ENCODE measurements at places on chromosomes 1 and 21. TPM values are rescaled to one million over a fixed set of nuclear protein-coding genes. Genes with fewer than 3 reads are reported as not detected.

GRCh38 chr1:186781730-186782129 is 47.0 kb upstream of the PLA2G4A start:
- DNase-seq = no peak

DNA sequence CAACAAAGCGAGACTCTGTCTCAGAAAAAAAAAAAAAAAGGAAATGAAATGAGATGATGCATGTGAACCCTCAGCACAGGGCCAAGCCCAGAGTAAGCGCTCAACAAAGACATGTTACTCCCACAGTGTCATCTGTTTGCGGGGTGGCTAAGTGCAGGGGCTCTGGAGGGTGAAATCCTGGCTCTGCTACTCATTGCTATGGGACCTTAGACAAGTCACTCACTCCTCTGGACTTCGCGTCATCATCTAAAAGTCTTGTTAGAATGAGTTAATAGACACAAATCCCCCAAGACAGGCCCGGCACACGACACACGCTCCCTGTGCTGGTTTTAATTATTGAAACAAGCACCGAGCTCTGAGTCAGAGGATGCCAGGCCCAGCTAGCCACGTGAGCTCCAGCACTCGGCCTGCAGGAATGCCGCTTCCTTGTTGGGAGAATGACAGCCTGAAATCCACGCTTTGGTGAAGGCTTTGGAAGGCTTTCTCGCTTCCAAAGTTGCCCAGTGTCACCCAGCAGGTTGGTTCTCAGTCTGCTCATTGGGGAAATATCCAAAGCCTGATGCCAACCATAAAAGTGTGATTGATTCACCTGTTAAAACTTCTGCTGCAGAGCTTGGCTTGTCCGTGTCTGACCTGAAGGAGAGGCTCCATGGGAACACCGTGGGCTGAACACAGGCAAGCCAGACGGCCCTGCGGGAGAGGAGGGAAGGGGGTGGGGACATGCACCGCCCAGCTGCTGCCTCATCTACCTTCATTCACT is 36.7 kb upstream of the TARDBP start:
- no peak for DNase-seq

Gene DDR2
- 6.4 TPM for total RNA-seq

GRCh38 chr1:85612704-85613361 is 32.3 kb downstream of the CCN1 start:
- DNase-seq = no peak

GRCh38 chr1:11505591-11506538 is 26.9 kb downstream of the DISP3 start:
- no peak for DNase-seq

- DNase-seq = no peak
These were observed 169.8 kb downstream of the C1orf21 start for GRCh38 chr1:184556665-184557064.

- DNase-seq = no peak
These were observed 29.6 kb downstream of the CHI3L2 start for GRCh38 chr1:111256988-111257658.

Gene BGLAP
- 0.75 TPM for total RNA-seq

GRCh38 chr1:76083189-76083588 is 8.6 kb downstream of the ST6GALNAC3 start:
- no peak for DNase-seq

GRCh38 chr1:180527101-180527669 is 24.8 kb upstream of the ACBD6 start:
- no peak for DNase-seq

DNA sequence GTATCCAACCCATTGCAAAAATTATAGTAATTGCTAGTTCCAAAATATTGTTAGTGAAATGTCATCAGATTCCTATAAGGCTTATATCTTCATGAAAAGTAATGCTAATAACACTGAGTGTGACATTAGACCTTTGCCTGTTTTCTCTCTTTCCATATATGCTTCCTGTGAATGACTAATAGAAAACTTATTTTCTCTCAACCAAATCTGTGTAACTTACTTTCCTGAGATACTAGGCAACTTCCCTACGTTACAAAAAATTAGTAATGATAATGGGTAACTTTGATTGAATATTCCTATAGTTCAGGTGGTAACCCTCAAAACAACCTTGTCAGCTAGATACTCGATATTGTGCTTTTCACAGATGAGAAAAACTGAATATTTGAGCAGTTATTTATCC is 124.2 kb upstream of the HNRNPU start:
- DNase-seq = no peak

Gene ARHGEF19
- 3.0 TPM for total RNA-seq

GRCh38 chr1:42479621-42480020 is 16.5 kb downstream of the CCDC30 start:
- DNase-seq = no peak

DNA sequence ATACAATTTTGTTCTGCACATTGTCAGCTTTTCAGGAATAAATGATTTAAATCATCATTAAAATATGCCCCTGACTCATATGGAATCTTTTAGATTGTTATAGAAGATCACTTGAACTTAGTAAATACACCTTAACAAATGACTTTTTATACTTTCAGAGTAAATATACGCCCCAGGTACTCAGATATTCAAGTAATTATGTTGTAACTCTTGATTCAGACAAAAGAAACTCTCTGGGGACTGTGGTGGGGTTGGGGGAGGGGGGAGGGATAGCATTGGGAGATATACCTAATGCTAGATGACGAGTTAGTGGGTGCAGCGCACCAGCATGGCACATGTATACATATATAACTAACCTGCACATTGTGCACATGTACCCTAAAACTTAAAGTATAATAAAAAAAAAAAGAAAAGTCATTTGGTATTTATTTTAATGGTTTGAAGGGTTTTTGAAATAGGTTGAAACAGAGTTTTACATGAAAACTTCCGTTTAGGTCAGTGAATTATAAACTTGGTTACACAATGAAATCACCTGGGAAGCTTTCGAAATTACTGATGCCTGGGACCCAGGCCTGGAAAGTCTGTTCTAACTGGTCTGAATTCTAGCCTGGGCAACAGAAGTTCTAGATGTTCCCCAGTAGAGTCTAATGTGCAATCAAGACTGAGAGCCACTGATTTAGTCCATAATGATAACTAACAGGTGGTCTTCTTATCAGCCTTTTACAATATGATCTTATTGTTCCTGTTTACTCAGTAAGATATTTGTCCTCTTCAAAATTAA is 320.5 kb upstream of the NR5A2 start:
- DNase-seq = no peak

DNA sequence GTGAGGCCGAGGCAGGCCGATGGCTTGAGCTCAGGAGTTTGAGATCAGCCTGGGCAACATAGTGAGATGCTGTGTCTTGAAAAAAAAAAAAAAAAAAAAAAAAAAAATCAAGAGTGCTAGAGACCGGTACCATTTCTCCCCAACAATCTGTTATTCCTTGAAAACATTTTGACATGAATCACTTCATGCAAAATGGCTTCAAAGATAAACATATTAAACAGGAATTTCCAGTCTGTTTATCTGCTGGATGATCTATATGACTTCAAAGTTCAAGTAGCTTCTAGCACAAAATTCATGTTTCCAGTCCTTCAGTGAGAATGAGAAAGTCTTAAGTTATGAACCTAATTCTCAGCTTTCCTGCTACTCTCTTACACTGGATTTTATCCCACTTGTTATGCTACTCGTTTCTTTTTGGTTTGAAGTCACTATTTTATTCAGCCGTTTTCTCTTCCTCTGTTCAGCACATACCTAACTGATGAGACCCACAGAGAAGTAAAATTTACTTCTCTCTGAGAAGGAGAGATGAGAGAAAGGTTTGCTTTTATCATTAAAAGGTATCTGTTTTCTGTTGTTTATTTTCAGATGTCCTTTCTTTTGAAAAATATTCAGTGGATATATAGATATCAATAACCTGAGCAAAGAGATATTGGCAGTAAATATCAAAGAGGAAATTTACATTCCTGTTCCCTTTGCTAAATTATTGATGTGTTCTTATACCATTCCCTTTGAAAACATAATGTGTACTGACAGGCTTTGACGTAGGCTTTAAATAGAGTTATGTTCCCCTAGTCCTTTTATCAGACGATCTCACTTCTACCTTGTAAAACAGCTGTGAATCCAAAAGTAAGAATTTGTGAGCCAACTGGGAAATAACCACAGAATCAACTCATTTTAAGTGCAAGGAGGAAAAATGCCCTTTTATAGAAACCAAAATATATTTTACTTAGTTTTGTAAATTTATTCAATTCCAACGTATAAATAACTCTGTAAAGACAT is 38.2 kb downstream of the CD46 start:
- DNase-seq = no peak

- no peak for DNase-seq
These were observed 7.5 kb downstream of the FHAD1 start for GRCh38 chr1:15254559-15254958.

DNA sequence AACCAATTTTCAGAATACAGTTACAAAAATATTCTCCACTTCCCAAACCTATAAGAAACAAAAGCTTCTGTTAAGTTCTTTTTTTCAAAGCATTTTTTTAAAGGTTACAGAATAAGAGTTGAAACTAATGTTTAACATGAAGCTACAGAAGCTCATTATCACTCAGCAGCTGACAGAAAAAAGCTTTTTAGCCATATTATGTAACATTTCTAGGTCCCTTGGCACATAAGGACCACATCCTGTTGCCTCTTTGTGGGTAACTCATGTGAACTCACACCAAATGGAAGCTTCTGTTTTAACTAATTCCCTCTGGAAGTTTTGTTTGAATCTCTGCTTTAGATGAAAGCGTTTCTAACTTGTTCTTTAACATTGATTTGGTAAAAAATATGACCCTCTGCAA is 242.5 kb upstream of the TMPRSS15 start:
- no peak for DNase-seq

GRCh38 chr1:162927421-162927820 is 66.4 kb upstream of the CCDC190 start:
- DNase-seq = no peak

GRCh38 chr1:228747301-228747935 is 12.1 kb downstream of the RHOU start:
- no peak for DNase-seq

Gene GOLT1A
- 14.1 TPM for total RNA-seq

GRCh38 chr1:246459221-246459620 is 47.9 kb downstream of the SMYD3 start:
- no peak for DNase-seq

Gene SYNC
- 0.23 TPM for total RNA-seq

DNA sequence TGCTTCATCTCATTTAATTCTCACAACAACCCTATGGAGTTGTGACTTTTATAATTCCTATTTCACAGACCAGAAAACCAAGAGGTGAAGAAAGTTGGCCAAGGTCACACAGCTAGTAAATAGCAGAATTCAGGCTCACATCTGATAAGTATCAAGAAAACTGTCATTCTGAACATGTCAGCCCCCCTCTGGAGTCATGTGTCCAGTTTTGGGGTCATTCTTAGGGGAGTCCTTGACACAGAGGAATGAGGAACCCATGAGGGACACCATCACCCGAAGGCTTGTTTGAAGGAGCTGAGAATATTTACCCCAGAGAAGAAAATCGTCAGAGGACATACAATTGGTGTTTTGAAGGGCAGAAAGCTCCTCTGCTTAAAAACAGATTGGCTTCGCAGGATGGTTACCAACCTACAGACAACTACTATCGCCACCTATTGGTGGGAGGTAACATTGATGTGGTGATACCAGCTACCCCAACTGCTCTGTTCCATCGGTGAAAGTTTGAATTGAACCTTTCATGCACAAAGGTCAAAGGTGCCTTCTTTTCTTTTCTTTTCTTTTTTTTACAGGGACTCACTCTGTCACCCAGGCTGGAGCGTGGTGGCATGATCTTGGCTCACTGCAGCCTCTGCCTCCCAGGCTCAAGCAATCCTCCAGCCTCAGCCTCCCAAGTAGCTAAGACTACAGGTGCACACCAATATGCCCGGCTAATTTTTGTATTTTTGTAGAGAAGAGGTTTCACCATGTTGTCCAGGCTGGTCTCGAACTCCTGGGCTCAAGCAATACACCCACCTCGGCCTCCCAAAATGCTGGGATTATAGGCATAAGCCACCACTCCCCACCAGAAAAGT is 31.3 kb downstream of the NCMAP start:
- DNase-seq = no peak

DNA sequence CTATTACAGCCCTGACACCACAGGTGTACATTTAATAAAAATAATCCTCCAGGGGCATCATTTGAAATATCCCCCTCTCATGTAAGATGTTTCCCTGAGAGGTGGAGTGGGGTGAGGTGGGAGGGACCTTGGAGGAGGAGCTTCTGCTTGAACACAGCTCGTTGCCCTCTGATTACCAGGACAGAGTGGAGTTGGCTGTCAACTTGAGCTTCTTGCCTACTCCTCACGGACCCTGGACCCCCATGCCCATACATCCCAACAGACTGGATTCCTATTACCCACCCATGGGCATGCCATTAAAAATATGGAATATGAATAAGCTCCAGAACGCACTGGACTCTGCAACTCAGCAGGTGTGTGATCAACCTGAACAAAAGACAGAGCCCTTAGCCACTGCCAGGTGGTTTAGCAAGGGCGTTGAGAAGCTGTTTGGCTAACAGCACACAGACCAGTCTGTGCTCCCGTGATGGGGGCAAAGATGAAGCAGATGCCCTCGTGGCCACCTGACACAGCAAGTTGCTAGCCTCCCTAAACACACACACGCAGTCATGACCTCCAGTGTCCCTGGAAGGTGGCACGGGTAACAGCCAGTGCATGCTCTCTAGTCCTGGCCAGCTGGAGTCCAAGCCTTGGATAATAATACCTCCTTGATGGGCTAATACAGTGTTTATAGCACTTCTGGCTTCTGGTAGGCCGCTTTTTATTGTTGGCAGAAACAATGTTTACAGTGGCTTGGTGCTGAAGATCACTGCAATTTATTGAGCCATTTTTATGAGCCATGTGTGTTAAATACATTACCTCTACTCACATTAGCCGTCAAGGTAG is 155.0 kb downstream of the TOMM20 start:
- DNase-seq = no peak

Gene AQP10
- total RNA-seq = 0.14 TPM

GRCh38 chr1:7395251-7395650 is 375.8 kb upstream of the VAMP3 start:
- no peak for DNase-seq

Gene IL19
- not detected for total RNA-seq

DNA sequence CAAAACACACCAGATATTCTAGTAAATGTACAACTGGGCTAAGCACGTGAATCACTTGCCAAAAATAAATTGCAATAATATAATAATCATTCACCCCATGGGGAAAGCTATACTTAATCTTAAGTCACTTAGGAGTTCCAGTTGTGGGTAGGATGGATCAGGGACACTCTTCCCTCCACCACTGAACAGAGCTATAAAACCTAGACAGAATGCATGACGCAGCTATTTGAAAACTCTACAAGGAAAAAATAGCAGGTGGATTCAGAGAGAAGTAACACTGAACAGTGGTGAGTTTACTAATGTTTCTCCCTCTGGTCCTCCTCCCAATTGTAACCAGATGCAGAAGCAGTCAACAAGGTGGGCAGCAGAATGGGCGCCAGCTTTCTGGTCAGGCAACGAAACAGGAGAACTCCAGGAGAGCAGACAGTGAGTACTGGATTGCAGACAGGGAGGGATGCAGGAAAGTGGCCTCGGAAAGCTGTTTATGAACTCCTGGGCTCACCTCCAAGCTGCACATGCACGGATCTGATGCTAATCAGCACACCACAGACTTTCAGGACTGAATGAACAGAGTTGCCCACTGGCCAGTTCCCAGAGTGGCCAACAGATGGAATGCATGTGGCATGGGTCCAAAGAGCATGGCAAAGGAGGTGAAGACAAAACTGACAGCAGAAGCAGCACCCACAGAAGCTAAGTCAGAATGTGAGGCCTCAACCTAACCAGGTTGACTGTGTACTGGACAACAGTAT is 41.4 kb downstream of the TARBP1 start:
- no peak for DNase-seq

GRCh38 chr21:34890724-34891612 is 158.1 kb downstream of the RUNX1 start:
- DNase-seq = no peak

Gene CELA2A
- not detected for total RNA-seq
